ENCODE measurements at places on chromosomes 5 and 9.

GRCh38 chr5:124658867-124659557 lies 87.4 kb downstream of the ZNF608 start:
- no peak overlapping the region for H3K27ac ChIP-seq
- no peaks in the 10 kb centered on the region for H3K36me3 ChIP-seq
- H3K4me3 ChIP-seq: no peak overlapping the region
- no peak for DNase-seq
- H3K27me3 ChIP-seq: no peaks in the 10 kb centered on the region
- peaks cover 12% of the 10 kb centered on the region for H3K4me1 ChIP-seq

DNA sequence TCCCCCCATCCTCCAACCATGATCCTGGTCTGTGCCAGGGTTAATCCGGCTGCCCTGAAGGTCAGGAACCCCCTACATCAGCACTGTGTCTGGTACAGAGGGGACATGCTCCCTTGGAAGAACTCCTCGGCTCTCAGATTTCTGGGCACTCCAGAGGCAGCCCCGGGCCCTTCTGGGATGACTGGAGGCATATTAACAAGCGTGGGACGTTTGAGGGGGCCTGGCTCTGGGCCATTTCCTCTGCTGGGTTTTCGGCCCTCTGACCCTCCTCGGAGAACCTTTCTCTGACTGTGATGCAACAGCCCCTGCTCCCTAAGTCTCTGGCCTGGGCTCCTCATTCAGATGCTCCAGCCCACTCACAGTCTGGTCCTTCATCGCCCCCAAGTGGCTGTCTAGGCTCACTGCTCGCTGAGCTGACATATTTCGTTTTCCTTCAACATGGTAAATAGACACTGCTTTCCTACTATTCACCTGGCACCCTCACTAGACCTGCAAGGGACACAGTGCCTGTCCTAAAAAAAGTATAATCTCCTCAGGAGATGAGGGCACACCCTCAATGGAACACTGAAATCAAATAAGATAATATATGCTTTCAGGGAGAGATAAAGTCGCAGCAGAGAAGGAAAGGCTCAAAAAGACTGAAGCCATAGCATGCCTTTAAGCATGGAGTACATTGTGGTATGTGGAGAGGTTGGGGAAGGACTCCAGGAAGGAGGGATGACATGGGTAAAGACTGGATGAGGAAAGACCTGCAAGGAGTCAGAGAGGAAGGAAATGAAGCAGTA lies 404.7 kb upstream of the TRPC7 start:
- H3K27ac ChIP-seq: no peak overlapping the region
- DNase-seq: peak; percentile 70
- no peaks in the 10 kb centered on the region for H3K4me1 ChIP-seq
- H3K4me3 ChIP-seq: no peak overlapping the region
- no peaks in the 10 kb centered on the region for H3K36me3 ChIP-seq
- no peaks in the 10 kb centered on the region for H3K27me3 ChIP-seq

GRCh38 chr9:15211815-15212495 lies 95.1 kb downstream of the TTC39B start:
- no peak for DNase-seq
- H3K4me3 ChIP-seq: no peak overlapping the region
- H3K27me3 ChIP-seq: no peaks in the 10 kb centered on the region
- no peak overlapping the region for H3K27ac ChIP-seq
- no peaks in the 10 kb centered on the region for H3K36me3 ChIP-seq

- H3K4me3 ChIP-seq: no peak overlapping the region
- H3K4me1 ChIP-seq: no peaks in the 10 kb centered on the region
- no peak overlapping the region for H3K27ac ChIP-seq
- H3K27me3 ChIP-seq: no peaks in the 10 kb centered on the region
- no peaks in the 10 kb centered on the region for H3K36me3 ChIP-seq
- DNase-seq: no peak
Measured at GRCh38 chr5:39195198-39195826, 24.1 kb downstream of the FYB1 start.

- no peak overlapping the region for H3K27ac ChIP-seq
- no peaks in the 10 kb centered on the region for H3K4me1 ChIP-seq
- H3K27me3 ChIP-seq: no peaks in the 10 kb centered on the region
- no peak for DNase-seq
Measured at GRCh38 chr5:73142035-73142434, 21.7 kb downstream of the TMEM171 start.
